Cardiac muscle cell (in vitro differentiated cells and primary cell): ENCODE measurements at places on chromosomes 11 and 22. TPM values are rescaled to one million over a fixed set of nuclear protein-coding genes. Genes with fewer than 3 reads are reported as not detected.

DNA sequence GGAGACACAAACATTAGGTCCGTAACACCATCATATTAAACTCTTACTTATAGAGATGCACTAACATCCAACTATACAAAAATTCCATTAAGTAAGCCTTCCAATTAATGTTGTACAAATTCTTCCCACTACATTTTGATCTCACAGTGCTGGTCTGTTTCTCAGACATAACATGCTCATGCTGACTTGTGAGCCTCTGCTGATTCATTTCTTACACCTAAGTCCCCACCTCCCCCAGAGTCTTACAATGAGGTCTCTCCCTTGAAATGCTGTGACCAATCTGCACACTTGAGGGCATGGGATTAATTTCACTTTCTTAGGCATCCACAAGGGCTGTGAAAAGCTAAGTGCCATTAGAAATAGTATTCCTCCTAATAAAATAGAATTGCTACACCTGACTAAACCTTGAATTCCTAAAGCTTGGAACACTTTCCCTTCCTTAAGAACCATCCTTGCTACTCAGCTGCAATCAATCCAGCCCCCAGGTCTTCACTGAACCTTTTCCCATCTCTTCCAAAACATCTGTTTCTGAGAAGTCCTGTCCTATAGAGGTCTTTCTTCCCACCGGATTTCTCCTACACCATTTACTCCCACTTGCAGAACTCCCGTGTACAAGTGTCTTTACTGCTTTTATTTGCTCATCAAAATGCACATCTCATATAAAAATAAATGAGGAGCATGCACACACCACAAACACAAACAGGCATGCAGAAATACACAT, 2.0 kb downstream of the HBG1 start:
- DNase-seq, result no peak

DNA sequence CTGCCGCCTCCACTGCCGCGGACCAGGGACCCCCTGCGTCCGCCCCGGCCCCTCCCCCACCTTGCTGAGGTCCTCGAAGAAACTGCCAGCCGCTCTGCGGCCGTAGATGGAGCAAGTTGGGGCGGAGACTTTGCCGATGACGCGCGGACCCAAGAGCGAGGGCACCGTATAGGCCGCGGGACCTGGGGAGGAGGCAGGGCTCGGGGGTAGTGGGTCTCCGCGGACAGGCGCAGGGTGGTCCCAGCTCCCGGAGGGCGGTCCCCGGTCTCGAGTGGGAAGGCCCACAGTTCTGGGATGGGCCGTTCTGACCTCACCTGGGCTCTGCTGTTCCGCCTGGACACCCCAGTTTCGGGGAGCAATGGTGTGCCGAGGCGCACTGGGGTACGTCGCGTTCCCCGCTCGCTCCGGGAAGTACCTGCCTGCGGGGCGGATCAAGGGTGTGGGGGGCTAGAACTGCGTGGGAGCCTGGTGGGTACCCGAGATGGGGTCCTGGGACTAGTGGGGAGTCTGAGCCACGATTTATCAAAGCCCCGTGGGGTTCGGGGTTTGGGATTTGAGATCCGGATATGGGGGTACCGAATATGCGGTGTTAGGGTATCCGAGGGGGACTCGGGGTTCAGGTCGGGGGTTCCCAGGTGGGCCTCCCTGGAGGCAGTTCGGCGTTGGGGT, 1.2 kb upstream of the TYMP start:
- peak; percentile 95 for DNase-seq

DNA sequence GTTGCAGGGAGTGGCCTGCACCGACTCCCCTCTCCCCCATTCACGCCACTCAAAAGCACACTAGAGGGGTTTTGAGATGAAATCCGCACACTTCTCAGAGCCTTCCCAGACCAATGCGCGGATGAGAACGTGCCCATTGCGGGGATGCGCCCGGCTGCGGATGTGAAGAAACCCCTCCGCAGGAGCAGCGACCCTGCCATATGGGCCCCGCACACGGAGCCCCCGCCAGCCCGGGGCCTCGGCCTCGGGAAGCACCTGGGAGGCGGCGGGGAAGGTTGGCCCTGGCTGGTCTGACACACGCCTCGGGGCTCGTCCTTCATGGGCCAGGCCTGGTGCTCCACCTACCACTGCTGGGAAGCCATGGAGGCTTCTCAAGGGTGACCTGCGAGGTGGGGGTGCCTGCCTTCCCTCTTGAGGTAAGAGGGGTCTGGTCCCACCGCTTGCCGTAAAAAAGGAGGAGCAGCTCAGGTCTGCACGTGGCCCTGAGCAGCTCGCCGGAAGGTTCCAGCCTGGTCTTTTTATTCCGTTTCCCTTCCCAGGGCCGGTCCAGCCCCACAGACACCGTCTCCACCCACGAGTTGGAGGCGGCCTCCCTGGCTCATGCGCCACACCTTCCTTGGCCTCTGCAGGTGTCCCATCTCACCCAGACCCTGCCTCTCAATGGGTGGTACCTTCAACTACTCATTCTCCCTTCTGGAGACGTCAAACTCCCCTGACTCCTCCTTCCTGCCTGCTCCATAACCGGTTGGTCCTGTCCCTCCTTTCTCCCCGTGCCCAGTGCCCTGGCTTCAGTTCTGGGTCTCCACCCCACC, 39.4 kb downstream of the TRMU start:
- DNase-seq, result no peak

DNA sequence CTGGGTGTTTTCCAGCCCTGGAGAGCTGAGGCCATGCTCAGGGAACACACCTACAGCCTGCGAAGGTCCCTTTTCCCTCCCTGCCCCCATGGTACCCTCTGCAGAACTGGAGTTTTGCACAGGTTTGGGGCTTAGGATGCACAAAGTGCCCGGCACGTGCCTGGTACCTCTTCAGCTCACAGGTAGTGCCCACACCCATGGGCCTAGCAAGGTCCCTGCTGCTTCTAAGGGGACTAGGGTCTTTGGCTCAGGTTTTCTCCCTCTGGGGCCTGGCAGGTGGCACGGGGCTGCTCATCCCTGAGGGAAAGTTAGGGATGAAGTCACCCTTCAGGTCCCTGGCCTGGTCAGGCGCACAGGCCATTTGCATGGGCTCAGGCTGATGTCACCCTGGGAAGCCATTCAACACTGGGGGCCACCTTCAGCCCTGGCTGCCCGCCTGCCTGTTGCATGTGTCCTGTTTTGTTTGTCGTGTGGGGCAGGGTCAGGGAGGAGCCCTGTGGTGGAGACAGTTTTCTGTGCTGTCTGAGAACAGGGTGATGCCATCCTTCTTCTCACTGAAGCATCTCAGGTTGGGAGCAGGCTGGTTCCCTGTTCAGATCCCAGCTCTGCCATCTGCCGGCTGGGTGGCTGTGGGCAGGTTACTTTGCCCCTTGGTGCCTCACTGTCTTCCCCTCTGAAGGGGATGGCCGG, 68.3 kb upstream of the CRYBB3 start:
- no peak for DNase-seq

The SEPTIN5 gene
- total RNA-seq, result 165 and 303 TPM in 2 replicates

- DNase-seq, result peak; percentile 69
Measured at GRCh38 chr11:29448246-29448877, 568.5 kb downstream of the KCNA4 start.

GRCh38 chr11:100670140-100670539, 16.9 kb upstream of the ARHGAP42 start:
- no peak for DNase-seq

The OR52E5 gene
- not detected in 2 replicates for total RNA-seq

- DNase-seq, result no peak
Measured at GRCh38 chr22:17665854-17666253, 27.3 kb downstream of the BCL2L13 start.

DNA sequence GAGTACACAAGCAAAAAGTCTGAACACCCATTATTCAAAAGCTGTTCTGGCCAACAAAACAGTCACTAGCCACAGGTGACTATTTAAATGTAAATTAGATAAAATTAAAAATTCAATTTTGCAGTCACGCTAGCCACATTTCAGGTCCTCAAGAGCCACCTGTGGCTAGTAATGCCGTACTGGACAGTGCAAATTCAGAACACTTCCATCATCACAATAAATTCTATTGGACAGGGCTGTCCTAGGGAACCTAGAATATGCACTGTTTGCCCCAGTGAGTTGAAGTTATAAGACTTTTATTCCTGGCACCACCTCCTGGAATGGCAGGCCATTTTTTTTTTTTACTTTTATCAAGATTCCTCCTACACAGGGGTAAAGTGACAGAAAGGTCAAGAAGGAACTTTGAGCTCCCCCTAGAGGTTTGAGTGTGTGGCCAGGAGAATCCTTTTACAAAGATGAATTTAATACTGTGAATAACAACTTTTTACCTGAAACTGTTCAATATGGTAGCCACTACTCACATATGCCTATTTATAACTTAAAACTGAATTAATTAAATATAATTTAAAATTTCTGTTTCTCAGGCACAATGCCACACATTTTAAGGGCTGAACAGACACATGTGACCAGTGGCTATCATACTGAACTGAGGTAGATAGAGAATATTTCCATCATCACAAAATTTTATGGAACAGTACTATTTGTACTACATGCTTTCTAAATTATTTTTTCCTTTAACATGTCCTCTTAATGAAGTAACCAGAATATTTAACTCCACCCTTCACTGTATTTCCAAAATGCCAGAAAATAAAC, 6.5 kb downstream of the MSANTD2 start:
- peak; percentile 74 for DNase-seq
